NCI-H187 treated with DMSO at 0.1 percent for 48 hours (cell line): ENCODE measurements at places on chromosomes 5 and 9.

- no peak for DNase-seq
Observed at GRCh38 chr5:9615331-9615730, 14.8 kb downstream of the TAS2R1 start.

DNA sequence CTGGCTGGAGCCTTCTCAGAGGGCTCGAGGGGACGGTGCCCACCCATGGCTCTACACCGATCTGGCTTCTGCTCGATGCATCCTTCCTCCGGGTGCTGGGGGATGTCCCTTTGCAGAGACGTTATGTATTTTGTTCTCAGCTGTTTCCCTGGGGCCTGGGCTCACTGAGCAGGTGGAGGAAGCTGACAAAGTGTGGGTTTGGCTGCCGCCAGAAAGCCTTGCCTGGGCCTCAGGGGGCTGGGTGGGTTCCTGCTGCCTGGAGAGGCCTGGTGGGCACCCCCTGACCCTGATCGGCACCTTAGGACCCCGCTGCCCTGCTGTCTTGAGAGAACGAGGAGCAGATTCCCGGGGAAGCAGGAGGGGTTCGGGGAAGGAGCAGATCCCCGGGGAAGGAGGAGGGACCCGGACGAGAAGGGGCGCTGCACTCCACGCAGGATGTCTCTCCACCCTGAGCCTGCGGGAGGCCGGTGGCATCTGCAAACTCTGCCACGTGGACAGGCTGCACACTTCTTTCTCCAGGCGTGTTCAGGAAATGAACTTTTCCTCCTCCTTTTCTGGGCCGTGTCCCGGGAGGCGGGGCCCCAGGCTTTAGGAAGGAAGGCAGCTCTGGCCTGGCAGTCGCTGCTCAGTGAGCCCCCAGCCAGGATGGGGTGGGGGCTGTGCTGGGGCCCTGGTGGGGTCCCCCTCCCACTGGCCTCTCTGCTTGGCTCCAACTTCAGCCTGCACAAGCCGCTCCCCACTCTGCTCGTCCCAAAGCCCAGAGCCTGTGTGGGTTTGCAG, 148.9 kb downstream of the RXRA start:
- no peak for DNase-seq

- DNase-seq = no peak
Observed at GRCh38 chr5:153562189-153562588, 71.7 kb downstream of the GRIA1 start.

GRCh38 chr9:87944682-87945081, 26.9 kb downstream of the SPATA31C1 start:
- DNase-seq = no peak

- no peak for DNase-seq
Observed at GRCh38 chr9:101579711-101580545, 14.8 kb downstream of the PPP3R2 start.

GRCh38 chr5:7592910-7593309, 197.0 kb downstream of the ADCY2 start:
- no peak for DNase-seq

DNA sequence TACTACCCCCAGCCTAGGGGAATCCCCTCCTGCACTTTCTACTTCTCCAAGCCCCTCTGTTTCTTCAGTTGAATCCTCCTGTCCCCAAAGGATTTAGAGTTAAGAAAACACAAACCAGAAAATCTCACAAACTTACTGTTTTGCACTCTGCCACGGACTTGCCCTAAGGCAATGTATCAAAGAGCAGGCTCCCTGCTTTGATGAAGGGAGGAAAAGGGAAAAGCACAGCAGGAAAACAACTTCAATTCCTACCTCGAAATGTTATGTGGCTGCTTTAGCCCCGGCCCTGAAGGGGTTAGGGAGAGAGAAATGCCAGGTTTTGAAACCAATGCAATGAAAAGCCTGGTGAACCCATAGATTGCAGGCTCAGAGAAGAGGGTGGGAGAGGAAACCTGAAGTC, 254.7 kb downstream of the MAN2A1 start:
- no peak for DNase-seq

DNA sequence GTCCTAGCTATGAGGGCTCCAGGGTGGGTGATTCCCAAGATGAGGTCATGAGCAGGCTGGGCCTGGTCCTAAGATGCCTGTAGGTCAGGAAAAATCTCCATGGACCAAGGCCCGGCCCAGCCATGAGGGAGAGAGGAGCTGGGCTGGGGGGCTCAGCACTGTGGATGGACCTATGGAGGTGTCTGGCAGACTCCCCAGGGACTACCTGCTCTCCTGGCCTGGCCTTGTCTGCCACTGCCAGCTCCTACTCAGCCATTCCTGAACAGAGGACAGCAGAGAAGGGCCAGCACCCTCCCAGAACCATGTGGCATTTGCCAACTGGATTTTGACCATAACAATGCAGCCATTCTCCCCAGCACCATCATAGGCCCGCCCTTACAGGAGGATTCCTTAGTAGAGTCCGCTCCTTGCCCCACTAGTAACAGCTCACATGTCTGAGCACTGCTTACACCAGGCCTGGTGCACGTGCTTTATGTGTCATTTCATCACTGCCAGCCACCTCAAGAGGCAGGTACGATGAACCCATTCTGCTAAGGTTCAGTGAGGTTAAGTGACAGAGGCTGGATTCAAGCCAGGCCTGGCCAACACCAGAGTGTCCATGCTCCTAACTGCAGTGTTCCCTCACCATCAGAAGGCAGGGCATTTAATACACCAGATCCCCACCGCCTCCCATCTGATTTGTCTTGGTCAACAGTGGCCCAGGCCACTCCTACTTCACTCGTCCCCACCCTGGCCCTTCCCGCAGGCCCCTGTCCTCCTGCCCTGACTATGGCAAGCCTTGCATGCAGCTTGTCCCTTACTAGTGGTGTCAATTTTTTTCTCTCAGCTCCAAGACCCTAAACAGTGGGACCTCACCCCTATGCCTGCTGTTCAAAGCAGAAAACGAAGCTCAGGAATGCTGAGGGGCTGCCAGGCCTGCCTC, 669 bp downstream of the IL13 start:
- no peak for DNase-seq

GRCh38 chr9:116990592-116990991, 303.5 kb downstream of the TRIM32 start:
- DNase-seq = no peak
